ENCODE measurements at places on chromosomes 1 and 21. TPM values are rescaled to one million over a fixed set of nuclear protein-coding genes. Genes with fewer than 3 reads are reported as not detected.
A peak's percentile ranks its signal among the peaks of the same experiment; 100 is the strongest.

Gene GPR161
- 20.6 TPM for total RNA-seq

GRCh38 chr1:38858833-38859560 is 575 bp downstream of the RRAGC start:
- peak; percentile 28 for DNase-seq
- no peak overlapping the region for H3K27ac ChIP-seq

DNA sequence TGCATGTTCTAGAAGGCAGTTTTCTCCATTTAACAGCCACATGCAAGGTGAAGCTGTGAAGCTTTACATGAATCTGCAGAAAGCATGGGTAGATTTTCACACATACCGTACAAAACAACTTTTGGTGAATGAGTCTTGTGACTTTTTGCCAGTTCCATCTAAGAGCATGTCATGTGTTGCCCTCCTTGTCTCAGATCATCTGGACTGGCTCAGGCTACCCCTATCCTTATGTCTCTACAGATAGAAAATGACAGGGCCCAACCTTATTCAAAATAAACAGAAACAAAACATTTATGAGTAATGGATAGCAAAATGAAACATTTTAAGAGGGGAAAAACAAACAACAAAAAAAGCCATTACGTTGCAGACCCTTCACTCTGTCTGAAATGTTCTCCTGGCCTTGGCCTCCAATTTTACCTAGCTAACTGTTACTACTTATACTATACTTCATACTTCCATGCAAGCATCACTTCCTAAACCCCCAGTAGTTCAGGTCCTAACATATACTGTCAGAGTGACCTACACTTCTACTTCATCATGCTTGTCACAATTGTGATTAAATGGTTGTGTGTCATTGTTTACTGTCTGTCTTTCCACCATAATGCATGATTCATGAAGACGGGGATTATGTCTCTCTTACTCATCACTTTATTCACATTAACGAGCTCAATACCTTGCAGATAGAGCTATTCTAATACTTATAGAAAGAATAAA is 39.0 kb downstream of the LRRC8C start:
- H3K36me3 ChIP-seq, result no peaks in the 10 kb centered on the region
- no peak overlapping the region for H3K27ac ChIP-seq
- no peaks in the 10 kb centered on the region for H3K4me1 ChIP-seq

DNA sequence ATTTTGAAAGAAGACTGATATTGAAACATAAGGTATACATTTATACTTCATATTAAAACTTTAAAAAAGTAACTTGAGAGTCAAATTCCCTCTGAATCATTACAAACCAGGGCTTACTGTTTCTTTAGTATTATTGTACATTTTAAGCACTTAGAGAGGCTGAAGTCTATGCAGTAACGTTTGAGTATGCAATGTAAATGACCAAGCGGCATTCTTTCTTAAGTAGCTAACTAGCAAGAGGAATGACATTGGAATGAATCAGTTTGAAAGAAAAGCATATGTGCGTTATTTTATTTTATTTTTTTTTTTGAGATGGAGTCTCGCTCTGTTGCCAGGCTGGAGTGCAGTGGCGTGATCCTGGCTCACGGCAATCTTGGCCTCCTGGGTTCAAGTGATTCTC is 24.3 kb downstream of the WNT2B start:
- no peak overlapping the region for H3K27ac ChIP-seq
- no peak for DNase-seq
- H3K4me1 ChIP-seq, result no peaks in the 10 kb centered on the region

- no peak overlapping the region for H3K27ac ChIP-seq
- no peak overlapping the region for H3K4me3 ChIP-seq
- H3K36me3 ChIP-seq, result no peaks in the 10 kb centered on the region
- no peaks in the 10 kb centered on the region for H3K4me1 ChIP-seq
- no peaks in the 10 kb centered on the region for H3K27me3 ChIP-seq
- no peak for DNase-seq
Measured at GRCh38 chr1:208728815-208729214, 484.6 kb upstream of the PLXNA2 start.

GRCh38 chr1:33119050-33119449 is 38.1 kb downstream of the AZIN2 start:
- H3K27me3 ChIP-seq, result no peaks in the 10 kb centered on the region
- no peak overlapping the region for H3K4me3 ChIP-seq
- H3K27ac ChIP-seq, result no peak overlapping the region
- H3K36me3 ChIP-seq, result peaks cover 21% of the 10 kb centered on the region
- DNase-seq, result no peak
- no peaks in the 10 kb centered on the region for H3K4me1 ChIP-seq
